ENCODE measurements at places on chromosomes 16 and 17.

GRCh38 chr16:88505405-88506082 is 52.5 kb downstream of the ZFPM1 start:
- peak; percentile 92 for DNase-seq

DNA sequence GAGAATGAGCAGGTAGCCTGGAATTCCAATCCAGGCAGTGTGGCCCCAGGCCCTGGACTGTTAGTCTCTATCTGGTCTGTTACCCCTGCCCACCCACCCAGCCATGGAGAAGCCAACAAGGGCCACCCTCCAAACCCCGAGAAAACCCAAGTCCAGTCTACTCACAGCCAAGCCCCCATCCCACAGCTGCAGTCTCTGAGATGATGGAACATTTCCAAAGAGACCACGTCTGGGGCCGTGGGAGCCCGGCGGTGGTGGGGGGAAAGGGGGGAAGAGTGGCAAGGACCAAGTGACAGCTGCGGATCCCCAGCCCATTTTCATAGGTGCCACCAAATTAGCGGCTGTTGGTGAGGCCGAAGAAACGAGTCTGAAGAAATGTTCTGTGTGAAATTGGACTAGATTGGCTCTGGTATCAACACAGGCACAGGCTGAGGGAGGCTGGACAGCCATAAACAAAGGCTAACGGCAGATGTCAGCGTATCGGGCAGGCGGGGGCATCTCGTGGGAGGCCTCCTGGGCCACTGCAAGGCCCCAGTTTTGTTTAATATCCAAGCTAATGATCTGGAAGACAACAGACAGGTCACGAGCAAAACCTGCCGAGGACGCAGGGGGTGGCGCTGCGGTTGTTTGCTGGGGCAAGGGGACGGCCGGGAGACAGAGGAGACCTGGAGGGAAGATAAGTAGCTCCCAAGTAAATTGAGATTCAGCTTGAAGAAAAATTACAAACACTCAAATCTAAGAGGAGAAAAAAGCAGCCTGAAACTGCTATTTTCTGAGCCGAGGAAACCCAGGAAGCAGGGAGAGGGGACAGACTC is 53.4 kb downstream of the RBFOX3 start:
- no peak for DNase-seq

DNA sequence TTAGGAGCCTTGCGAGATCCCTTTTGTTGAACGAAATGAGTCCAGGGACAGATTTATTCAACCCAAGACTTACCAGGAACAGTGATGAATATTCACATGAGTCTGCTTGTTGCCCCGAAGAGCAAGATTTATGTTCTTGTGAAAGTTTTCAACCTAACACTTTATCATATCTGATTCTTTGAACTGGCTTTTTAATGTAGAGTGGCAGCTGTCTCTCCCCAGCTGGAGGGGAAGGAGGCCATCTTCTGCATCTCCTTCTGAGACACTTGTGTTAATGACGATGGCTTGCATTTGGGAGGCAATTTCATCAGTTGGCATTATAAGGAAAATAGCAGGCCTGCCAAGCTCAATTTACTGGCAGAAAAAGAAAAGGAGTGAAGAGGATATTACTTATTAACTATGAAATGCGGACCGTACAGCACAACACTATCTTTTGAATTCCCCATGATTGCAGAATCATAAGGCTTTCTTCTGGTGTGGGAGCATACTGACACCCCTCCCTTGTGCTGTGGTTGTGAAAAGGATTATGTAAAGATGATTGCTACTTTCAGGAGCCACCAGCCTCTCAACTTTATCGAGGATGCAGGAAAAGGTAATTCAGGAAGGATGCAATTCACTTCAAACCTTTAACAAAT is 35.7 kb downstream of the SMARCE1 start:
- DNase-seq = no peak

DNA sequence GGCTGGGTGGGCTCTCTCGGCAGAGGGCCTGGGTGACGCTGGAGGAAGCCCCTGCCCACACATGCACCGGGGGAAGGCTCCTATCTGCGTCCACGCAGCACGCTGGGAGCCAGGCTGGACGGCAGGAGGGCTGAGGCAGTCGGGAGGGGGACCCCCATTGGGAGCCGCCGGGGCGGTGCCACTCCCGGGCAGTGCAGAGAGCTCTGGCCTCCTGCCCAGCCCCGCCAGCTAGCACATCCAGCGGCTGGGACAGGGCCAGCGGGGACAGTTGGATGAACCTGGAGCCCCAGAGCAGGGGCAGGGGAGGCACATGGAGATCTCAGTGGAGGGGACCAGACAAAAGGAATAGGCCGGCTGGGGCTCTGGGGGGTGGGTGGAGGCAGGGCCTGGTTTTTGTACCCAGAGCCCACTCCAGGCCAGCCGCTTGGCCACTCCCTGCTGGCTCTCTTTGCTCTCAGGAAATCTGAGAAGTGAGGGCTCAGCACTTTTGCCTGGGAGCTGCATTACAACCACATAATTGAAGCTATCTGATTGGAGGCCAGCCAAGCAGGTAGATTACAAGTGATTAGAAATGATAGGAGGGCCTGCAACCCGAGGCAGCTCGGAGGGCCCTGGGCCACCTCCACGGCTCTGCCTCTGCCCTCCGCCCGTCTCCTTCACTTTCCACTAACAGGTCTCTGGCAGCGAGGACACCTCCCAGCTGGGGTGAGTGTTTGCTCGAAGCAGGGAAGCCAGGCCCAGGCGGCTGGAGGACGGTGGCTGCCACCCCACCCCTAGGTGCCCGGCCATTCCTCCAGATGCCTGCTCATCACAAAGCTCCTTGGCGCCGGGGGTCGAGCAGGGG is 40.1 kb downstream of the ENGASE start:
- DNase-seq = peak; percentile 82

GRCh38 chr16:79050063-79050462 is 550.5 kb downstream of the MAF start:
- DNase-seq = no peak

DNA sequence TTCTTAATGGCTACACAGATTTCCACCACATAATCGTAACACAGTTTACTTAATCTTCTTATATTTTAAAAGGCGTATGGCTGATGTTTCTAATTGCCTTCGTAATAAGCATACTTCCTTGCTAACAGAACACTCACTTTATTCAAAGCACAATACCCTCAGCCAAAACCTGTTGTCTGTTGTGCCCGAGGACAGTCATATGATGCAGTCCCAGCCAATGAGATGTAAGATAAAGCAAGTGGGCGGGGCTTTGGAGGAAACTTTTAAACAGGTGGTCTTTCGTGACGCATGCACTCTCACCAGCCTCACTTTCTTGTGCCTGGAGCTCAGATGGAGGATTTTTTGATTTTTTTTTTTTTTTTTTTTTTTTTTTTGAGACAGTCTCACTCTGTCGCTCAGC is 174.1 kb downstream of the ZFHX3 start:
- DNase-seq = no peak

DNA sequence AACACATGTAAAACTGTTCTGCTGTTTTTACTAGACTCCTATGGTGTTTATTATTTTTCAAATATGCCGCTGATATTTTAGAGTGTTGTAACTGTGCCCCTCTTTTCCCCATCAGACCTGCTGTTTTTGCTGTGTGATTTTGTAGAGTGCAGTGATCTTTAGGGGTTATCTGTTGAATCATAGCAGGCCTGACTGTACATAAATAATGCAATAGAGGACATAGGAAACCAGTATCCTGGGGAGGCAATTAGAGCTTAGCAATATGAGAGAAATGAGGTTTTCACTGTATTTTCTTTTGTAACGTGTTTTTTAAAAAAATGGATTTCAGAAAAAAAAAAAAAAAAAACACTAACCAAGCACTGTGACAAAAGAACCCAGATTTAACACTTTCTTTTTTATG is 662.2 kb downstream of the TOX3 start:
- DNase-seq = no peak

DNA sequence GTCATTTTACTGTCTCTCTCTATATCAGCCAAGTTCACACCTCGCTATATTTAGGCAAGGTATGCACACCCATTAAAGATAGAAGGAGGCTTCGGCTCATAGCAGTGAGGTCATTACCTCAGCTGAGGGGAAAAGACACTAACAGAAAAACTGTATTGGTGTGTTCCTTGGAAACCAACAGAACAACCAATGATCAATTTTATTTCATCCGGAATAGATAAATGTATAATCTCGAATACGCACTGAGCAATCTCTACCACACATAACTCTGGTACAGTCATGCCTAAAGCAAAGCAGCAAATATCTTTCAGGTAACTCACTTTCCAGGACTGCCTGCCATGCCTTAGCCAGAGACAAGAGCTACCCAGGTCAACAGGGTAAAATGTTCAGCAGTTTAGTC is 109.9 kb upstream of the CORO6 start:
- DNase-seq = no peak

DNA sequence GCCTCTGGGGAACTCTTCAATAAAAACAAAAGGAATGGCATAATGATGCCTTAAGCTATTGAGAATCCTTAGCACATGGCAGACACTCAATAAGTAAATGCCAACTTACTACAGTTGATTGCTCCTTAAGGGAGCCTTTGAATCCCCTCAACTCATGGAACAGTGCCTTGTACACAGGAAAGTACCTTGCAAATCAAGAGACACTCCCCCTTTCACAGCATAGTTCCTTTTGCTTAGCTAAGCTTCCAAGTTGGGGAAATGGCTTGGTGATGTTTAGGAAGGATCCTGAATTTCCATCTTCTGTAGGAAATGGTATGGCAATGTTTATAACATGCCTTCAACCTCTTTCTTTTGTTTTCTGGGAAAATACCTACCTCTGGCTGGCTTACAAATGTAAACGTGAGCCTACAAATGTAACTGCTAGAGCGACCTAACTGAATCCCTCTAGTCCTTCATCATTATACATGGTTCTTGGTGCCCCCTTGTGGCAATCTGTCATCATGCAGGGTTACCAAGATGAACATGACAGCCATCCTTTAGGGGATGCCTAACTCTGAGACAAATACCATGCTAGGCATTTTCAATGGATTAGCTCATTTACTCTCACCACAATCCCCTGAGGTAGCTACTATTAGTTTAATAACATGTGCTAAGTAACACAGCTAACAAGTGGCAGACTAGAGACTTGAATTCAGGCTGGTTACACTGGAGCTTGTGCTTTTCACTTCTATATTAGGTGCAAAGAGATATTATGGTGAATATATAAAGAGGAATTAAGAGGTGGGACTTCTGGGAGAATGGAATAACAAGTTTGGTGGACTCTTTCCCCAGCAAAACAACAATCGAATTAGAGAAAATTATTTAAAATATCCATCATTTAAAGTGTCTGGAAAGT is 65.0 kb downstream of the MMD start:
- peak; percentile 65 for DNase-seq

DNA sequence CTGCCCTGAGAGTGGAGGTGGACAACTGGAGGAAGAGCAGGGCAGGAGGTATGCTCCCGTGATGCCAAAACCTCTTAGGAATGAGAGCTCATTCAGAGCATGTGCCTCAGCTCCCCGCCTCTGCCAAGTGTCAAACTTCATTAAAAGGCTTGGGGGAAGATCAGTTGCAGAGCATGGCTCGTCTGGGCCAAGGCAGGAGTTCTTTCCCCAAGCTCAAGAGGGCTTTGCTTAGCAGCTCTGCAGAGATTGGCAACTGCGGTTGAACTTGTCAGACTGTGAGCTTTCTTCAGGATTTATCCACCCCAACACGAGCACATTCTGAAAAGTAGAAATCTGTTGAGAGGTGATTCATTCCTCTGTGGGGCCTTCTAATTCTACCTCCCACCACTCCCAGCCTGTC is 248.1 kb downstream of the HS3ST3A1 start:
- DNase-seq = no peak

DNA sequence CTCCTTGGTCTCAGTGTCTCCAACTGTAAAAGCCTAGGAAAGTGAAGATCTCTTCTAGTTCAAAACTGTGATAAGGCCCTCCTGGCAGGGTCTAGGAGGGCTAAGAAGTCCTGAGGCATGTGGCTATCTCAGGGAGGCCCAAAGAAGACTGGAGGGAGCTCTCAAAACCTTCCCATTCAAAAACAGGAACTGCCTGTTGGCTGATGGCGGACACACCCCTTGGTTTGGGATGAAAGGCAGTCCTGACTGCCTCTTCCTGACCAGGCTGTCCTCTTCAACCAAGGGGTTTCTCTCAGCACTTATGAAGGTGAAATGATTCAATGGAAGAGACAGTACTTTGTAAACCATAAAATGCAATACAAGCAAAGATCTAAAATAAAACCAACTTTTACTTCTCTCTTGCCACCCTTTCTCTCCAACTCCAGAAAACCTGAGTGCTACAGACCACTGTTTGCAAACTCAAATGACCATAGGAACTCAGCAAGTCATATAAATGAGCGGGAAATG is 4.7 kb downstream of the ZNF764 start:
- no peak for DNase-seq

- no peak for DNase-seq
Measured at GRCh38 chr17:34163646-34164045, 91.4 kb upstream of the CCL2 start.

- no peak for DNase-seq
Measured at GRCh38 chr16:1311738-1312466, 2.5 kb downstream of the UBE2I start.

DNA sequence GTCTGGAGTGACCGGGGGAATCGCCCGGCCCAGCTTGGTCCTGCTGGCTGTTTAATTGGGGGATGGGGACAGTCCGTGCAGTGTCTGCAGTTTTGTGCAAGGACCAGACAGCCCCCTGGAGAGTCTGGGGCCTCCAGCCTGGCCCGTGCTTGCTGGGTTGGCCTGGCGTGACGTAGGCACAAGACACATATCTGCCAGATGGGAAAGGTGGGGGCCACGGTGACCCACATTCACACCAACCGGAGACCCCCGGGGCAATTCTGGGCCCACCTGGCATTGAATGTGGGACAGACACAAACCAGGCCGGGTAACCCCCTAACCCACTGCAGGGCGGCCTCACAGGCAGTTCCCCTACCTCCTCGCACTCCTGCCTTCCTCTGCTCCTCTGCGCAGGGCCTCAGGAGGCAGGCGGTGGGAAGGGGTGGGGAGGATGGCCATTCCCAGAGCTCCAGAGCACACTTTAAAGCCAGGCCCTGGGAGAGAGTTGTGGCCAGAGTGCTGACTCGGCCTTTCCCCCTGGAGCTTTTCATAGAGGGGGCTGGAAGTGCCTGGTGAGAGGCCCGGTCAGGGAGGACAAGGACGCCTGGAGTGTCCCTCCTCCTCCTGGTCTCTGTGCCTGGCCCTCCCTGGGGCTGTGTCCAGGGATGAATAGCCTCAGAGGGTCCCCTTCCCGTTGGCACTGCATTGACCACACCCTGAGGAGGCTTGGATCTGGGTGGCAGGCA is 1.5 kb downstream of the MRC2 start:
- DNase-seq = no peak

GRCh38 chr17:45310380-45311324 is 6.2 kb downstream of the MAP3K14 start:
- no peak for DNase-seq

DNA sequence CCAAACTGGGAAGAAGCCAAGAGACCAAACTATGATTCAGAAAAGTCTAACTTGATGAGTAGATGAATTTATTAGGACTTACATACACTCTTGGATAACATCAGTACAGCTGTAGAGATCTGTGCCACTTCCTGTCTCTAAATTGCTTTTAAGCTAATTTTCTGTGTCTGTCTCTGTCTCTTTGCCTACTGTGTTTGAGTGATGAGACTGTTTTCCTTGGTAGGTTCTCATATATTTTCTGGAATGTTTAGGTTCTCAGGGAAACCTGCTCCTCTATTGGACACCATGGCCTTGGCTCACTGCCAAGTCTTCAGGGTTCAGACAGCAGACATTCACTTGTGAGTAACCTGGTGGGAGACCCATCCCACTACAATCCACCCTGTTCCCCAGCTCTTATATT is 103.5 kb upstream of the KIF2B start:
- no peak for DNase-seq

- peak; percentile 66 for DNase-seq
Measured at GRCh38 chr16:68866933-68867332, 23.6 kb downstream of the TANGO6 start.

Measured in NCI-H2171 (cell line).